Occipital lobe (tissue), 3 donors: ENCODE measurements at places on chromosomes 12 and 14. TPM values are rescaled to one million over a fixed set of nuclear protein-coding genes. Genes with fewer than 3 reads are reported as not detected.

- DNase-seq: no peak
These were observed 68.5 kb upstream of the HOXC13 start for GRCh38 chr12:53870117-53870516.

- no peak for DNase-seq
These were observed 433.8 kb upstream of the MIS18BP1 start for GRCh38 chr14:45686771-45687170.

DNA sequence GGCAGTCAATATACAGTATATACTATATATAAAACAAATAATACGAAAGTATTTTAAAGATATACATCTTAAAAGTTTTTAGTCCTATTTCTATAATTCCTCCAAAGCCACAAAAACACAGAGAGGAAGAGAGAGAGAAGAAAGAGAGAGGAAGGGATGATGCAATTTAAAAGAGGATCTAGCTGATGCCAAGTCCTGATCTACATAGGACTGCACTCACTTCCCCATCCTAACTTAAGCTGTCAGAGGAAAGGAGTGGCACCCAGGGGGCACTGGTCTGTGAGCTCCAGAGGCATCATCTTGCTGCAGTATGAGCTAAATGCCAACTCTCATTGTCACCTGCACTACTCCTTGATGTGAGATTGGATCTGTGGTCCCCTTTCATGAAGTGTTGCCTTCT lies 95.8 kb downstream of the C12orf42 start:
- no peak for DNase-seq

ABCC9 gene
- 21.2 TPM for total RNA-seq

GRCh38 chr14:80658155-80658554 lies 283.4 kb downstream of the CEP128 start:
- no peak for DNase-seq

DNA sequence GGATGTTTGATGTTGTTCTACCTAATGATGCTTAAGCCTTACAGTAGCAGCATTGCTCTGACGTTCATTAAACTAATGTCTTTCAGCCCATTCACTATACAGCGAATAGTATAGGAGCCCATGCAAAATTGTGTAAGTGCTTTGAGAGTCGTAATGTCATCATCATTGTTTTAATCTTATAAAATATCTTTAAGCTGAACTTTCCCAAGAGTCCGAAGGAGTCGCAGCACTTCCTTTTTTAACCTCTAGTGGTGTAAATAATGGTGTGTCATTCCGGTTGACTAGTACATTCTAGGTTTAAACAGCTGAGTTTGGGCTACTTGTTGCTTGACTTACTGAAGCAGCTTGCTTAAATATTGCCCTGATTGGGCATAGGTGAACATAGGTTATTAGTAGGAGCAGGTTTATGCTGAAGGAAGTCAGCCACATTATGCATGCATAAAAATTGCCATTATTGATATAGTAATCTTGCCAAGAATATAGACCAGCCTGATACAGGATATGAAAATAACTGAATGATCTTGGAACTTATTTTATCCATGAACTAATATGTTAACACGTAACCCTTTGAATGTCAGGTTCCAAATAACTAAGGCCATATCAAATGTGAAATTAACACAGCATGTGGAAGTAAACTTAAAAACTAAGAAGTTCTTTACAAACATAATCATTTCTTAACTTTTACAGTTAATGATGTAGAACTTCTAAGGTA lies 2.6 kb downstream of the WNK1 start:
- DNase-seq: no peak

DNA sequence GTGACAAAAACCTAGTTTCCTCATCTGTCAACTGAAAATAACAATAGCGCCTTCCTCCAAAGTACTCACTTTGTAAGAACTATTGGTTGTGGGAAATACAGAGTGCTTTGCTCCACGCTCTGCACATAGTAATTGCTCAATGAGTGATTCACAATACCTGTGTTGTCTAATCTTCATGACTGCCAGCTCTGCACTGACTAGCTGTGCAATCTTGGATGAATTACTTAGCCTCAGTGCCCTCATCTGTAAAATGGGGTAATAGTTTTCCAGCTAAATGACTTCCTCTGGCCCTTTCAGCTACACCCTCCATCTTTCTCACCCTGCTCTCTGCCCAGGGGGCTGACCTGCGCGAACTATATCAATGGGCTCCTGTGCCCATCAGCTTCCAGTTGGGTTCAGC lies 42.8 kb downstream of the RNFT2 start:
- no peak for DNase-seq
